ENCODE measurements at places on chromosomes 4 and X.

- no peak for DNase-seq
These were observed 318.9 kb upstream of the F9 start for GRCh38 chrX:139211568-139212182.

- DNase-seq, result no peak
These were observed 7.6 kb downstream of the SPIN3 start for GRCh38 chrX:56987741-56988140.

DNA sequence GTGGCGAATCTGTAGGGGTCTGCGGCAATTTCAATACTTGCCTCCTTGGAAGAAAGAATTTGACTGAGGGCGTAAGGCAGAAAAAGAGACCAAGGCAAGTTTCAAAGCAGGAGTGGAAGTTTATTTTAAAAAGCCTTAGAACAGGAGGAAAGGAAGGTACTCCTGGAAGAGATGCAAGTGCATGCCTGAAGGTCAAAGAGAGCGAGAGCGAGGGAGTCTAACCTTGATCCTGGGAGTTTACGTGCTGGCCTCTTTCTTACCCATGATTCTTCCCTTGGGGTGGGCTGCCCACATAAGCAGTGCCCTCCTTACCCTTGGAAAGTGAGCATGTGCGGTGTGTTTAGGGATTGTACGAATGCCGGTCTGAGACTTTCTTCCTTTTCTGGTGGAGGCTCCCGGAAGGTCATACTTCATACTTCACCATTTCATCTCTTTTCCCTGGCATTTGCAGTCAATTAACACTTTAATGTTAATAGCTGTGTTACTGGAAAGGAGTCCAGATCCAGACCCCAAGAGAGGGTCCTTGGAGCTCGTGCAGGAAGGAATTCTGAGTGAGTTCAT is 40.0 kb downstream of the ARSD start:
- DNase-seq, result no peak

- no peak for DNase-seq
These were observed at the start of gene TMEM35A for GRCh38 chrX:101078716-101079598. TMEM35A (plus strand) TSS chrX:101078879; CDS start chrX:101079003, 124 bp downstream.

GRCh38 chr4:1012034-1012739 is 761 bp downstream of the FGFRL1 start:
- peak; percentile 6 for DNase-seq

GRCh38 chr4:152072001-152072485 is 311.2 kb upstream of the GATB start:
- DNase-seq, result no peak

- DNase-seq, result no peak
These were observed 135.9 kb downstream of the GATB start for GRCh38 chr4:151624626-151625565.

GRCh38 chr4:143253166-143253565 is 68.4 kb downstream of the USP38 start:
- DNase-seq, result no peak

- DNase-seq, result no peak
These were observed 55.9 kb upstream of the GABRA2 start for GRCh38 chr4:46445710-46446314.

DNA sequence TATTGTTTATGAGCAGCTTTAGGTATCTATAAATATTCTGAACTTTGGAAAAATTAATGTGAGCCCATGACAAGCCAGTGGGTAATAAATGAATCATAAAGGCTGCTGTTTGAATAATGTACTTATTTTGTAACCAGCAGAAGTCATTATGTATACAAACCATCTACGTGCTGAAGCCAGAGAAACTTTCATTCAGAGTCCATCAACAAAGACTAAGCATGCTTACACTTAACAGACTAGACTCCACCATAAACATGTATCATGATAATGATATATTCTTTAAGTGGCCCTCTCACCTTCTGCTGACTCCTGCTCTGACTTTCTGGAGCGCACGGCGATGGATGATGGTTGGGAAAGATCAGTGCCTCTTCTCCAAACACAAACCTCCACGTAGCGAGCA is 72.0 kb downstream of the SMARCA5 start:
- DNase-seq, result no peak

- no peak for DNase-seq
These were observed 1.3 kb downstream of the BDH2 start for GRCh38 chr4:103098341-103098740.

Data from CD14-positive monocyte (primary cell).